ENCODE measurements at places on chromosomes 11 and 22. TPM values are rescaled to one million over a fixed set of nuclear protein-coding genes. Genes with fewer than 3 reads are reported as not detected.

The ALDH3B2 gene
- not detected for total RNA-seq

The BACE1 gene
- 0.29 TPM for total RNA-seq

GRCh38 chr11:17528181-17528691, 16.0 kb downstream of the USH1C start:
- H3K27me3 ChIP-seq, result peaks cover 7% of the 10 kb centered on the region
- DNase-seq, result peak; percentile 18
- H3K4me1 ChIP-seq, result no peaks in the 10 kb centered on the region
- no peak overlapping the region for H3K4me3 ChIP-seq

- H3K4me3 ChIP-seq, result no peak overlapping the region
- H3K27me3 ChIP-seq, result peaks cover 10% of the 10 kb centered on the region
- H3K36me3 ChIP-seq, result no peaks in the 10 kb centered on the region
- no peaks in the 10 kb centered on the region for H3K4me1 ChIP-seq
Measured at GRCh38 chr11:70135142-70135541, 57.0 kb downstream of the ANO1 start.

GRCh38 chr22:40648386-40648785, 11.9 kb upstream of the MRTFA start:
- peaks cover 8% of the 10 kb centered on the region for H3K4me1 ChIP-seq
- H3K36me3 ChIP-seq, result no peaks in the 10 kb centered on the region
- no peaks in the 10 kb centered on the region for H3K27me3 ChIP-seq

- DNase-seq, result no peak
- no peak overlapping the region for H3K4me3 ChIP-seq
- H3K4me1 ChIP-seq, result no peaks in the 10 kb centered on the region
- H3K27me3 ChIP-seq, result peaks cover 11% of the 10 kb centered on the region
Measured at GRCh38 chr11:133388975-133389568, 143.2 kb downstream of the OPCML start.

GRCh38 chr11:131324921-131325570, 45.4 kb upstream of the NTM start:
- no peak overlapping the region for H3K27ac ChIP-seq
- no peak overlapping the region for H3K4me3 ChIP-seq
- no peaks in the 10 kb centered on the region for H3K36me3 ChIP-seq

DNA sequence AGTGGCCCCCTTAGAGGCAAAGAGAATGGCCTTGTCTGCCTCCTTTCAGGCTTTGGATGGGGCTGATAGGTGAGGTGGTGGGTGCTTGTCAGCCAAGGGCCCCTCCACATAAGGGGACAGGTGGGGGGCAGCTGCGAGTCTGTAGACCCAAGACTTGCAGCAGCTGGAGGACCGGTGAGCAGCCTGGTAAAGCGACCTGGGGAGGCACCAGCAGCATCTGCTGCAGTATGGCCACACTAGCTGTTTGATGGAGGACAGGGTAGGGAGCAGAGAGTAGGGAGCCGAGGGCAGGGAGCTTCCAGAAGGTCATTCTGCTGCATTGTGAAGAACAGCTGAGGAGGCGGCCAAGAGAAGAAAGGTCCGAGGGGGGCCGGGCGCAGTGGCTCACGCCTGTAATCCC, 16.8 kb upstream of the MRTFA start:
- H3K4me1 ChIP-seq, result no peaks in the 10 kb centered on the region
- no peaks in the 10 kb centered on the region for H3K27me3 ChIP-seq
- H3K4me3 ChIP-seq, result no peak overlapping the region
- H3K36me3 ChIP-seq, result no peaks in the 10 kb centered on the region
- no peak for DNase-seq
